Bronchial epithelial cell (primary cell): ENCODE measurements at places on chromosomes 12 and 14.

DNA sequence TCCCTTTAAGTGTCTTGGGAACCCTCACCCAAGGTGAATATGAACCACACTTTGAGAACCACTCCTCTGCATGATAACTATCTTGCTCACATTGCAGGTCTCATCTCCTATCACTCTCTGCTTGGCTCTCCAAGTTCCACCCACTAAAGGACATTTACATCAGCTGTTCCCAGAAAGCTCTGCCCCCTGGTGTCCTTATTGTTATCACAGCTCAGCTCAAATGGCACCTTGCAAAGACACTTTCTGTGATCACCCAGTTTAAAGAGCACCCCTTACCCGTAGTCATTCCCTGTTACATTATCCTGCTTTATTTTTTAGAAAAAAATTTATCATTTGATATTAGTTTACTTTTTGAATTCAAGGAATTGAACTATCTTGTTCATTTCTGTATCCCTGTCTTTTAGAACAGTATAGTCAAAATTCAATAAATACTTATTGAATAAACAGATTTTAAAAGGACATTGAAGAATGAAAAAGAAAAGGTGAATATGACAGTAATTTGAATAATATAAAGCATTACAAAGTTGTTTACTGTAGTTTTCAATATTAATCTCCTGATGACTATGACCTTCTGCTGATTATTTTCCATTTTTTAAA lies 20.5 kb upstream of the GUCY2C start:
- peak; percentile 57 for DNase-seq

DNA sequence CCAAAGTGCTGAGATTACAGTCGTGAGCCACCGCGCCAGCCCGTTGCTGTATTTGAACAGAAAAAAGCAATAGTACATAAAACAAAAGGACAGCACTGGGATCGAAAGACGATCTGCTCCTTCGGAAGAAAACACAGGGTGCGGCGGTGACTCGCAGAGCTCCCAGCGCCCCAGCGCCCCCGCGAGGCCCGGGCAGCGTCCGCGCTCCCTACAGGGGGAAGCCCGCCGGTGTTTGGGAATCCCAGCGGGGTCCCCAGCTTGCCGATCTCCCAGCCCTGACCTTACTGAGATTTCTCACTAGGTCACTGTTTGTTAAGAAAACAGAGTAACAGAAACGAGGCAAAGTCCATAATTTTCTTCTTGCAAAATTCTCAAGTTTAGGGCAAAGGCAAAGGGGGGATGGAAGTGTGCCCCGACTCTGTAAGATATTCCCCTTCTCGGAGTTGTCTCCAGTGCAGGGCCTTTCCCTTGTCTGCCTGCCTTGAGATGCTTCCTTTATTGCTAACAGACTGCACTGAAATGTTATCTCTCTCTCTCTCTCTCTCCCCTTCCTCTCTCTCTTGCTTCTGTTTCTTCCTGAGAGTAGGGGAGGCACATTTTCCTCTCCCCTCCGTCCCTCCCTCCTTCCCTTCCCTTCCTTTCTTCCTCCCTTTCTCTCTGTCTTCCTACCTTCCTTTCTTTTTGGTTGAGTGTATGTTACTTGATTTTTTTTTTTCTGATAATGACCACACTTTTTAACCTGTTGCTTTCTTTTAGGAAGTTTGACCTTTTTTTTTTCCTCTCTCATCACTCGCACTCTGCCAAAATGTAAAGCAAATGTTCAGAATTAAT lies 91.9 kb downstream of the TMEM30B start:
- DNase-seq = peak; percentile 50

DNA sequence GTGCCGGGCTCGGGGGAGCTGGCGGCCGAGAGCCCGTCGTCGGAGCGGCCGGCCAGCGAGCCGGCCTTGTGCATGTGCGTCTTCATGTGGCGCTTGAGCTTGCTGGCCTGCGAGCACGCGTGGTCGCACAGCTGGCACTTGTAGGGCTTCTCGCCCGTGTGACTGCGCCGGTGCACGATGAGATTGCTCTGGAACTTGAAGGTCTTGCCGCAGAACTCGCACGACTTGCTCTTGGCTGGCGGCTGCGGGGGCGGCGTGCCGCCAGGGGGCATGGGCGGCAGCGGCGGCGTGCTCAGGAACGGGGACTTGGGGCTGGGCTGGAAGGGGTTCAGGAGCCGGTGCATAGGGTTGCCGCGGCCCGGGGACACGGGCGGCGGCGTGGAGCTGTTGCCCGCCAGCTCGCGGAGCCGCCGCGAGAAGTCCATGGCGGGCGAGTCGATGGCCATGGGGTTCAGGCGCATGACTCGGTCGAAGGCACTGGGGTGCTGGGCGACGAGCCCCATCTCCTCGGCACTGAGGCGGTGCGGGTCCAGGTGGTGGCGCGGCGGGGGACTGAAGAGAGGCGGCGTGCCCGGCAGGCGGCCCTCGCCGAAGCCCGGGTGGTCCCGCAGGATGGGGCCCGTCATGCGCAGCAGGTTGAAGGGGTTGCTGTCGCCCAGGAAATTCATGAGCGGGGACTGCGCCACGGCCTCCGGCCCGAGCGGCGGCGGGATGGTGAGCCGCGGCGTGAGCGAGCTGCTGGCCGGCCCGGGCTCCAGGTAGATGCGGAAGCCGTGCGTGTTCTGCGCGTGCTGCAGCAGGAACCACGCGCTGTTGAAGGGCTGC lies 96.5 kb downstream of the BCL11B start:
- no peak for DNase-seq

DNA sequence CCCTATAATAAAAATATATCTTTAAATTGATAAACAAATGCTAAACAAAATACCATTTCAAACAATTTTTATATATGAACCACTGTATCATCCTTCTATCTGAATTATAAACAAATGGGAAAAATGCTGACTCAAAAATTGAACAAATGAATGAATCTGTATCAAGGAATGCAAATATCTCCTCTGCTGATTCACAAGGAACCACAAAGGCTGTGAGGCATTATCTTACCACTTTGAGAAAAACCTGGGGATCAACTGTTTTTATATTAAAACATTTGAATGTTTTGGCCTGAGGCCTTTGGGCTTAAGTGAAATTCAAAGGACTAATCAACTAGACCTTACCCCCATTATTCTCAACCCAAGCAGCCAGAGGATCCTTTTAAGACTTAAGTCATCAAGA lies 86.3 kb downstream of the EML5 start:
- DNase-seq = peak; percentile 52

DNA sequence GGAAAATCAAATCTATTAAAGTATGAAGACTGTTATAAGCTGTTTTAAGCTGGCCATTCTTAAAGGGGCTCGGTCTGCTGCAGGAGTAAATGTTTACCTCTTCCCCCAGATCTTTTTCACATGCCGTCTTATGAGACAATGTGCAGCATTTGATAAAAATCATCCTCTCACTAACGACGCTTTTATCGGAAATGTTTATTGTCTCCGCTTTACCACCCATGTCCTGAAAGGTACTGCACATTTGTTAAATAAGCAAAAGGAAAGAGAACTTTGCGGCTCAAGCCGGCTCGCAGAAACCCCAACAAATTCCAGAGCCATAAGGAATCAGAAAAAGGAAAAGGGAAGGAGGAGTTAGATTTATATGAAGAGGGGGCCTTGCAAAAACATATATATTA lies 137.8 kb downstream of the HMGA2 start:
- DNase-seq = no peak

- peak; percentile 33 for DNase-seq
These were observed 106.9 kb upstream of the PPFIA2 start for GRCh38 chr12:81866081-81866480.

DNA sequence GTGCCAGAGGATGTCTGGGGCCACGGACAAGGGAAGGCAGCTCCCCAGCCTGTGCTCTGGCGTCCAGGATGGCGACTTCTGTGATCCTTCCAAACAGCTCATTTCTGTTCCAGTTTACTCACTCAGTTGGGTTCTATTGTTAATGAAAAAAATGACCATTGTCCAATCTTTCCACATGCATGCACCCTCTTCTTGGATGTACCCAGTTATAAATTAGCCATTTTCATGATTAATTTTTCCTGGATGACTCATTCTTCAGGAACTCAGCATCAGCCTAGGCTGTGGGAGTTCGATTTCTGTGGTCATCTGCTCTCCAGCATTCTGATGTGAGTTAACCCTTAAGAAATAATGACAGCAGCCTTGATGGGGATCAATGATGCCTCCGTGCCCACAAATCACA lies 926.8 kb downstream of the BCL11B start:
- DNase-seq = peak; percentile 58

DNA sequence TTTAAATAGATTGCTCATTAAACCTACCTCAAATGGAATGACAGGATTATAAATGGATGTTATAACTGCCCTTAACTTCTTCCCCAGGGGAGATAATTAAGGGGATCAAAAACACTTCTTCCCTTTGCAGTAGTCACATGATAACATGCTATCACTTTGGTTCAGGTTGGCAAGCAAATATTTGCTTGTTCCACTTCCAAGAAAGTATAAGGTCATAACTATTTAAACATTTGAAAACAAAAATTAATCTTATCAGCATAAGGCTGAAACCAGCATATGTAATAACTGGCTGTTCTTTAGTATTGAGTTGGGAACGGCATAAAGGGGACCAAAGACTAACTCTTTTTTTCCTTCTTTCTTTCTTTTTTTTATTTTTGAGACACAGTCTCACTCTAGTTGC lies 2.4 kb upstream of the LYZ start:
- no peak for DNase-seq

GRCh38 chr12:62190689-62191490 lies 69.3 kb upstream of the USP15 start:
- no peak for DNase-seq

GRCh38 chr12:106204312-106204711 lies 43.5 kb downstream of the CKAP4 start:
- no peak for DNase-seq
